Muscle of leg (tissue), 16 donors: ENCODE measurements at places on chromosomes 4 and X.

GRCh38 chr4:76380561-76380960 is 40.4 kb downstream of the CCDC158 start:
- DNase-seq, result no peak
- H3K4me3 ChIP-seq, result no peak overlapping the region
- H3K4me1 ChIP-seq, result no peaks in the 10 kb centered on the region
- no peak overlapping the region for H3K27ac ChIP-seq

DNA sequence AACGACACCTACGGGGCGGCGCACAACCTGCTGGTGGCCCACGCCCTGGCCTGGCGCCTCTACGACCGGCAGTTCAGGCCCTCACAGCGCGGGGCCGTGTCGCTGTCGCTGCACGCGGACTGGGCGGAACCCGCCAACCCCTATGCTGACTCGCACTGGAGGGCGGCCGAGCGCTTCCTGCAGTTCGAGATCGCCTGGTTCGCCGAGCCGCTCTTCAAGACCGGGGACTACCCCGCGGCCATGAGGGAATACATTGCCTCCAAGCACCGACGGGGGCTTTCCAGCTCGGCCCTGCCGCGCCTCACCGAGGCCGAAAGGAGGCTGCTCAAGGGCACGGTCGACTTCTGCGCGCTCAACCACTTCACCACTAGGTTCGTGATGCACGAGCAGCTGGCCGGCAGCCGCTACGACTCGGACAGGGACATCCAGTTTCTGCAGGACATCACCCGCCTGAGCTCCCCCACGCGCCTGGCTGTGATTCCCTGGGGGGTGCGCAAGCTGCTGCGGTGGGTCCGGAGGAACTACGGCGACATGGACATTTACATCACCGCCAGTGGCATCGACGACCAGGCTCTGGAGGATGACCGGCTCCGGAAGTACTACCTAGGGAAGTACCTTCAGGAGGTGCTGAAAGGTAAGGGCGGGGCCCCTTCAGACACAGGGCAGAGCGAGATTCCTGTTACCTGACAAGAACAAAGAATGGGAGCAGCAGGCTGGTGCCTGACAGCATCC is 11.7 kb downstream of the RPL9 start:
- peak; percentile 62 for DNase-seq
- peaks cover 9% of the 10 kb centered on the region for H3K4me1 ChIP-seq
- peaks cover 2% of the 10 kb centered on the region for H3K27me3 ChIP-seq
- H3K36me3 ChIP-seq, result peaks cover 11% of the 10 kb centered on the region
- peak overlapping the region; percentile 35 for H3K4me3 ChIP-seq

GRCh38 chrX:30008031-30008430 is 207.3 kb upstream of the MAGEB2 start:
- H3K27ac ChIP-seq, result no peak overlapping the region
- no peak for DNase-seq
- no peaks in the 10 kb centered on the region for H3K4me1 ChIP-seq
- H3K4me3 ChIP-seq, result no peak overlapping the region

DNA sequence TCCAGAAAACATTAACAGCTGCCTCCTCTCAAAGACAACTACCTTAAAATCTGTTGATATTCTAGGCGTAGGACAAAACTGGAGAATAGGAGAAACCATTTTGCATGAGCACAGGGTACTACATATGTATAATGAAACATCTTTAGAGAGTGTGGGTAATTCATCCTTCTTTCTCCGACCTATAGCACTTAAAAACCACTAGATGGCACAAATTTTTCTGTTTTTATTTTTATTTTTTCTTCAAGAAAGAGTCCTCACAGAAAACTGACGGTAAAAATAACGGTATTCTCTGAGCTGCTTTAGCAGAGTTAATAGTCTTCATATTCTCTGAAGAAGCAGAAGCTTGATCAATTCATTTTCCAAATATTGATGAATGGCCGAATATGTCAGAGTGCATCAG is 14.6 kb downstream of the SMIM31 start:
- H3K36me3 ChIP-seq, result no peaks in the 10 kb centered on the region
- DNase-seq, result no peak
- no peaks in the 10 kb centered on the region for H3K4me1 ChIP-seq
- H3K27ac ChIP-seq, result no peak overlapping the region

GRCh38 chr4:76649086-76649485 is 214.1 kb downstream of the SHROOM3 start:
- no peaks in the 10 kb centered on the region for H3K36me3 ChIP-seq
- no peak for DNase-seq
- no peaks in the 10 kb centered on the region for H3K27me3 ChIP-seq
- H3K4me3 ChIP-seq, result no peak overlapping the region
- H3K27ac ChIP-seq, result no peak overlapping the region
- no peaks in the 10 kb centered on the region for H3K4me1 ChIP-seq
